NCI-H1417 treated with DMSO at 0.1 percent for 48 hours (cell line): ENCODE measurements at places on chromosomes 12 and 14.

- DNase-seq = no peak
Observed at GRCh38 chr14:33734387-33734786, 216.5 kb downstream of the EGLN3 start.

DNA sequence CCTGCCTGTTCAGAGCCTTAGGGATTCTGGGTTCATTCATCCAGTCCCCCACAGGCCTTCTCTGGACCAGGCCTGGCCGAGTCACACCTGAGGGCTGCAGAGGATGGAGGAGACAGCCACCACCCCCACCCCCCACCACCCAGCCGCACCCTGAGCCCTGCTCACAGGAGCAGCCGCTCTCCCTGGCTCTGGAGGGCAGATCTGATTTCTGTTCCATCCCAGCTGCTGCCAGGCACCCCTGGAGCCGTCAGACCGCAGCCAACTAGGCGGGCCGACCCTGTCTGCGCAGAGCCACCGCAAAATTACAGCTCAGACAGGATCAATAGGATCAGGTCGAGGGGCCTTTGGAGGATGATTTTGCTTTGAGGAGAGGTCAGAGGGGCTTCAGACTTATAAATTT is 154.6 kb upstream of the MYL2 start:
- no peak for DNase-seq

GRCh38 chr14:29102266-29102665 is 335.7 kb downstream of the FOXG1 start:
- DNase-seq = no peak

GRCh38 chr14:77189479-77189878 is 7.9 kb downstream of the TMEM63C start:
- DNase-seq = no peak

DNA sequence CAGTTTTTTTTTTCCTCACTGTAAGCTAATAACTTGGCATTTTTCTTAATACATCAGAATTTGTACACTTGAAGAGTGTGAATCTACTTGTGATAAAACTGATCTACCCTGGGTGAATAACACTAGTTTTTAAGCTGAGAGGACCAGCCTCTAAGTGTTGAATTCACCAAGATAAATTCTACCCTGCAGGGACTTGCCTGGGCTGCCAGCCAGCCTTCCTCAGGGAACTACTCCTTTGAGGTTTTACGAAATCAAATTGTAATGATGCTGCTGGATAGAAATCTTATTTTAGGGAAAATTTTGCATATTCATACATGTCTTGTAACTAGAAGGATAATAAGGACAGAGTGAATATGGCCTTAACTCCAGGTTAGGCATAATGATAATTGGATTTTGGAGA is 1.9 kb downstream of the MED21 start:
- no peak for DNase-seq

- no peak for DNase-seq
Observed at GRCh38 chr12:58277231-58277630, 335.9 kb downstream of the ATP23 start.

DNA sequence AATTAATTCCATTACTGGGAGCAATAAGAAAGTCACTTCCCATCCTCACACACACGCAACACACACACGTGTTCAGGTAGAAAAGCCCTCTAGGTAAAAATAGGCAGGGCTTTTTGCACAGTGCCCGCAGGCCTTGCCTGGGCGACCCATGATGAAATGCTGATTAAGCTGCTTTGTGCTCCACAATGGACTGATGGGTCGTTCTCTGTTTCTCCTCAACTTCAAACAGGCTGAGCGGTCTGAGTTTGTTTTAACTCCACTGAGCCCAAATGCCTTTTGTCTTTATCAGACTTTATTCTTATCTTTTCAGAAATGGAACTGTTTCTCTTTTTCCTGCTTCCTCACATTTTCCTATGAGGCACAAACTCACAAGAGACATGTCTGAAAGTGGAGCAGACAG is 9.4 kb upstream of the DACT1 start:
- no peak for DNase-seq

DNA sequence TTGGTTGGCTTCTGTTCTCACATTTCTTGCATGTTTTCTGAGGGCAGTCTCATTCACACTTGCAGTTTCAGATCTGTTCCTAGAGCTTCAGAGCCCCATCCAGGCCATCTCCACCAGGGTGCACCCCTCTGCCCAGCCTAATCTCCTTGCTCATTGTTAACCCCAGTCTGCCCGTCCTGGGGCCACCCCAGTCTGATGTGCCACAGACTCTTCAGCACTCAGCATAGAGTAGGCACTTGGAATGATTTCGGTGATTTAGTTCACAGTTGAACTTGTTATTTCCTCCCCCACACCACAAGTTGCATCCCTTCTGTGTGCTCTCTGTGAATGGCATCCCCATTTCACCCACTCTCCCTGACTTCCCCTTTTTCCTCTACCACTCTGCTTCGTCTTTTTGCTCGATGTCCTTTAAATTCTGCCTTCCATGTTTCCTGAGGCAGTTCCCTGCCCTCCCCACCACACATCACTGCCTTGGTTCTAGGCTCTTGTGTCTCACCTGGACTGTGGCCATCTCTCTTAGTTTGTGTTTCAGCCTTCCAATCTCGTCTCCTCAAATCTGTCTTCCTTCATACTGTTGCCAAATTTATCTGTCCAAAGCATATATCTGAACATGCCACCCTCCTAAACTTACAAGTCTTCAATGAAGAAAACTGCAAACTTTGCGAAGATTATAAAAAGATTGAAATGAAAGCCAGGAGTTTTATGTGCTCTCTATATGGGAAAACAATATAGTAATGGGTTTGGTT is 41.5 kb downstream of the ANO6 start:
- no peak for DNase-seq

DNA sequence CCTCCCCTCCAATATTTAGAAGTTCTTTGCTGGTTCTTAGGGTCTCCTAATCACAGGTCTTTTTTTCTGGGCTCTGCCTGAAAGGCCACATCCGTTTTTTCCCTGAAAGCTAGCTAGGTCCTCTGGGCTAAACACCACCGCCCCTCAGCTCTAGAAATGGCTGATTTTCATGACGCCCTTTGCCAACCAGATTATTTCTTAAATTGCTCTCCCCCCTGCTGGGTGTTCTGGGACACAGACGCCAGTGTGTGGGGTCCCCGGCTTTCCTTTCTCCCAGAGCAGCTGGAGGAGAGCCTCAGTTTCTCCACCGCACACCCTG is 45.3 kb upstream of the ATP23 start:
- DNase-seq = no peak

DNA sequence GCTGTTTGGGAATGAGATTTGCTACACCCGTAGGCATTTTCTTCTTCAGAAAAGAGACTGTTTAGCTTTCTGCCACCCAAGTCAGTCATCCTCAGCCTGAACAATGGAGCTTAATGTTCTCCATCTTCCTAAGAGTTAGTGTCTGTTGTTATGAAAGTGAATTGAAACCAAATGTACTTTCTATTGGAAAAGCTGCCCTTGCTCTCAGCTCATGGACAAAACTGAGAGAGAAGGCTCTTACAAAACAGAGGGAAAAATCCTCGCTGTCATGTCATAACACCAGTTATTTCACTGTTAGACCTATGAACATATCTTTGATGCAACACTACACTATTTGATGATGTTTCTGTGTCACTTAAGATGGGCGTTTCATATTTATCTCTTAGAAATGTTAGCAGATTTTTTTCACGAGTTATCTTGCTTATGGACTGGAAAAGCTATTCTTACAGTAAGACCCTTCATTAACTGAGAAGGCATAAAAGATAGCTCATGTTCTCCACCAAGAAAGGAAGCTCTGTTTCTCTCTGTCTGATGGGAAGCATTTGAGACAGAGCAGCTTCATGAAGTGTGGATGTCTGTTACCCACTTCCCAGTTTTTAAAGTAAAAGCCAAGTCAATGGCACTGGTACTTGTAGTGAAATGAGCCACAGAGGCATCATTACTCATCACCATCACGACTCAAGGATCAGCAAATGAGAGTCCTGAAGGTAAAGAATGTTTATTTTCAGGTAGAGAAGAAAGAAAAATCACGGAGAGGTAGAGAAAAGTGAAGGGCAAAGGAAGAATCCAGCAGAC is 483.9 kb downstream of the ZFP36L1 start:
- DNase-seq = no peak

- DNase-seq = no peak
Observed at GRCh38 chr12:48717252-48717695, 767 bp upstream of the CCNT1 start.

- no peak for DNase-seq
Observed at GRCh38 chr14:56189307-56189706, 71.1 kb downstream of the PELI2 start.
